ENCODE measurements at places on chromosomes 6 and 20.

DNA sequence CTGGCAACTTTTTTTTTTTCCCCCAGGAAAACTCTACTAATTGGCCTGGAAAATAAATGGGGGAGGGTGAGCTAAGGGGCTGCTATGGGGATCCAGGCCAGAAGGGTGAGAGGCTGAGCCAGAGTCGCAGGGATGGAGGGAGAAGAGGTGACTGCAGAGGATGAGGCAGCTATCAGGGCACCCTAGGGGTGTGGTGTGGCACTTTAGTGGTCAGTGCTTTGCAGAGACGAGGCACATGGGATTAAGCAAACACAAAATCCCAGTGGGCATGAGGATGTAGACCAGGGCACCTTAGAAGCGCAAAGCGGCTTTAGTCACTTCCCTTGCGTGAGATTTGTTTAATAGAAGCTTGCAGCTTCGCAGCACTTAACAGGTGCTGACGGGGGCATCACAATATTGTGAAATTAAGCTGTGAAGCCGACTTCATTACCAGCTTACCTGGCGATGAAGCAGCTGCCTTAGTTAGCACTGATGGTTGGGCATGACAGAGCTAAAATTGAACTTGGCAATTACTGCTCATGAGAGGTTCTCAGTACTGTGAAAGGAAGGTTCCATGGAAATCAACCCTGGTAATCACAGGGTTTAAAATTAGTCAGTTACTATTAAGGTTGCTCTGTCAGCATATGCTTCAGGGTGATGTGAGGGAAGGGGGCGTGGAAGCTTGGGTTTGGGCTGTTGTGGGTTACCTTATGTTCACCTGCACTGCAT, 26.0 kb downstream of the TOX2 start:
- DNase-seq: no peak

GRCh38 chr20:2767768-2768631, 32.4 kb downstream of the CPXM1 start:
- DNase-seq: no peak

DNA sequence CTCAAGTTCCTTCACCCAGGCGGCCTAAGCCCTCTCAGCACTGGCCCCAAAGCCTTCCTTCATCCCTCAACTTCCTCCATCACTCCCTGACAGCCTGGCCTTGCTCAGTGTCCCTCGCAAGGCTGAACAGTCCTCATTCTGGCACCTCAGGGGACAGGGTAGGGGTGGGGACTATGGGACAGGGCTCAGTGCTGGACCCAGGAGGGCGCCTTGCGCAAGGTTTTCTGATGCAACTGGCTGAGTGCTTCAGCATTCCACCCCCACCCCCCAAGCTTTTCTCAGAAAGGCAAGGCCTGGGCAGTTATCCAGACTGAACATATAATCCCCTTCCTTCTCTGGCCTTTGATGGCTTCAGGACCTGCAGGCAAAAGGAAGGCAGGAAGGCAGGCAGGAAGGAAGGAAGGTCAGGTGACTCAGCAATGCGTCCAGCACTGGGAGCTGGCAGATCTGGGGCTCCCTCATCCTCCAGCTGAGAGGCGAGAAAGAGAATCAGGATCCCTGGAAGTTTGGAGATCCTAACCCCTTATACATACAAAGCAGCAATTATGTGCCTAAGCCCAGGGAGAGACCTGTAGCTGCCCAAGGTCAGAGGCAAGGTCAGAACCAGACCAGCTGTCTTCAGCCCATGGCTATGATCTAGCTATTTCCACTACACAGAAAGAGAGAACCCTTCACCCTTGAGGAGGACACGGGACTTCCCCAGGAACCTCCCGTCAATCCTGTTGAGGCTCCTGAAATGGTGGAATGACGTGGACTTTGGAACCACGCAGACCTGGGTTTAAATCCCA, 8.6 kb upstream of the TRIB3 start:
- DNase-seq: no peak

GRCh38 chr6:18241208-18242038, 22.9 kb downstream of the DEK start:
- DNase-seq: no peak

DNA sequence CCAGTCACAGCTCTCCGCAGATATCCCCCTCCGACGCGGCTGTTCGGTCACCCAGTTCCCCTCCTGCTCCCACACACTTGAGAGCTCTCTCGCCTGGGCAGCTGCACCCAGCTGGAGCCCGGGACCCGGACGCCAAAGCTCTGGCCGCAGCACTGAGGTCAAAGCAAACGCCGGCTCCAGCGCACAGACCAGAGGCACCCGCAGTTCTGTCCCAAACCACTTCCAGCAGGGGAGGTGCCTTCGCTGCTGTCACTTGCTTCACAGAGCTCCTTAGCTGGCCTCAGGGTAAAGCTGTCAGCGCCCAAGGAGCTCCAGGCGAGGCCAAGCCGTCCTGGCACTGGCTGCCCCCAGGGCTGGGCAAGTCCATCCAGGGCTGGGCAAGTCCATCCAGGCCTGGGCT, 27.9 kb downstream of the SLC2A4RG start:
- no peak for DNase-seq

GRCh38 chr20:34110745-34111641, 1.1 kb downstream of the EIF2S2 start:
- DNase-seq: no peak

- DNase-seq: no peak
These were observed 25.1 kb upstream of the FAM8A1 start for GRCh38 chr6:17574866-17575560.
